AG04450 (cell line): ENCODE measurements at places on chromosomes 3 and 15.
A peak's percentile ranks its signal among the peaks of the same experiment; 100 is the strongest.

DNA sequence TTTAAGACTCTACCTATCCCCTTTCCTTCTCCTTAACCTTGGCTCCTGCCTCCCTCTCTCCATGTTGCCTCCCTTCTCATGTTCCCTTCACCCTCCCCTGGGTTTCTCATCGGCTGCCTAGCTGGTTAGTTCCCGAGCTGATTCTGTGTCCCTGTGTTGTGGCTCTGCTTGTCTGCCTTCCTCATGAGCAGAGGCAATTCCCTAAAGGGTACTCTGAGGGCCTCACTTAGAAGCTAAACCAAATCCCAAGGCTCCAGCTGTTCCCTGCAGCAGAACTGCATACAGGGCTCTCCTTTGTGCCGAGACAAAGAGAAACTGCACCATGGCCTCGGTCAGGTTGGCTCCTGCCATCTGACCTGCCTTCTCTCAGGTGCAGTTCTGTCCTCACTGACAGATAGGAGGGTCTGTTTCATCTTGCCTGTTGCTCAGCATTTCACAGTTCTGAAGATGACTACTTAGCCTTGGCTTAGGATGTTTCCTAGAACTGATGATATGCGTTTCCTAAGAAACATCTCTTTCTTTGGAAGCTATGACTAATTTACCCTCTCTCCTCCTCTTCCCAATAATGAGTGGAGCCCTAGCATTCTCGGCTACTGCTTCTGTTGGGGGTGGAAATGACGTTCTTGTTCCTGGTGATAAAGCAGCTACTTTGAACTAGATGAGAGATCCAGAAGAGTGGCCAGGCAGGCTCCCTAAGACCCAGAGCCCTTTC is 27.1 kb downstream of the DUOX1 start:
- peak; percentile 16 for DNase-seq

DNA sequence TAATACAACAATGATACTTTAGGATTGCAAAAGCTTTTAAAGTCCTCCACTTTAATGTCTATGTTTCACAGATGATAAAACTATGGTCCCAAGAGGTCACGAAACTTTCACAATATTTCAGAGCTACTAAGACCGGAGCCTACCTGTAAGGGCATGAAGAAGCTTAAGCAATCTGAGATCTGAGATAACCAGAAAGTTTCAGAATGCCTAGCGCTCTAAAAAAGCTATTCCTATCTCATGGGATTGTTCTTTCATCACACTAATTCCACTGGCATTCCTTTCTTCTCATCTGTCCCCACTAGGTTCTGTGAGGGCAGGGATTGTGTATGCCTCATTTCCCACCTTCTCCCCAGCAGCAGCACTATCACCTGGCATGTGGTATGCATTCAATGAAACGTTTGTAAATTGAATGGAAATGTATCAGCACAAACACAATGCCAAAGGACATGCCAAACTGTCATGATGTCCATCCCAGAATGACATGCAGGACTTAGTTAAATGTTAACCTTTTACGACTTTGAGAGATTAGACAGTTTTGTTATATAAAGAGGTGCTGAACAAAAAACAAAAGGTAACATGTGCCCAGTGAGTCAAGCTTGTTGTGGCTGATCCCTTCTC is 104.7 kb upstream of the NR2F2 start:
- DNase-seq, result no peak

DNA sequence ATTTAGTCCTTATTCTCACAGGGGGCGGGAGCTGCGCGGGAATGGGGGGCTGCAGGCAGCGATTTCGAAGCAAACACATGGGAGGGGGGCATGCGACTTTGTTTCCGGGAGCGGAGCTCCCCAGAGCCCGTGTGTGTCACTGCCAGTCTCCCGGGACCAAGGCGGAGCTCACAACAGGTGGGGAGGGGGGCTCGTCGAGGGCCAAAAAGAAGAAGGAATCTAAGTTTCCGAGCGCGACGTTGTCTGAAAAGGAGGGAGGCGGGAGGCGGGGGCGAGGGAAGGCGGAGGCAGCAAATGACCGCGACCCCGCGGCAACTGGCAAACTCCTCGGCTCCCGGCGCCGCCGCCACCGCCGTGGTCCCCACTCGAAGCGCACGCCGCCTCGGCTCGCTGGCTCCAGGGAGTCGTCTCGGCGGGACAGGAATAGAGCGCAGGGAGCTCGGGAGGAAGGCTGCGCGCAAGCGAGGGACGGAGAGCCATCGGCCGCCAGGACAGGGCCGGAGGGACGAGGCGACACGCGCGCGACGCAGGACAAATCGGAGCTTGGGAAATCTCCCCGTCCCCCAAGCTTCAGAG is 1.4 kb downstream of the FOXP1 start:
- DNase-seq, result no peak

DNA sequence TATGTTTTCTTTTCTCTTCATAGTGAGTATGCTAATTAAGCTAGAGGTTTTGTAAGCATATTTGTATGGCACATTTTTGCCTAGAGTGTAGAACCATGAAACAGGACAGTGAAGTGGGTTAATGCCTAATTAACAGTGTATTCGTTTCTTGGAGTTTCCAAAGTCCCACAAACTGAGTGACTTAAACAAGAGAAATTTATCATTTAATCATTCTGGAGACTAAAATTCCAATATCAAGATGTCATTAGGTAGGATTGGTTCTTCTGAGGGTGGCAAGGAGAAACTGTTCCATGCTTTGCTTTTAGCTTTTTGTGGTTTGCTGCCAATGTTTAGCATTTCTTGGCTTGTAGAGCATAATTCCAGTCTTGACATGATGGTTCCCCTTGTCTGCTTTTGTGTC is 734.2 kb downstream of the NAALADL2 start:
- DNase-seq, result no peak

- DNase-seq, result peak; percentile 43
These were observed 46.8 kb downstream of the MYO5A start for GRCh38 chr15:52481915-52482314.

GRCh38 chr3:195116407-195117185 is 154.4 kb downstream of the XXYLT1 start:
- DNase-seq, result no peak

- no peak for DNase-seq
These were observed 45.7 kb upstream of the NLGN1 start for GRCh38 chr3:173351886-173352285.

GRCh38 chr15:70171256-70171886 is 73.7 kb upstream of the TLE3 start:
- DNase-seq, result no peak

GRCh38 chr3:37973246-37974054 is 17.1 kb upstream of the VILL start:
- DNase-seq, result peak; percentile 18

DNA sequence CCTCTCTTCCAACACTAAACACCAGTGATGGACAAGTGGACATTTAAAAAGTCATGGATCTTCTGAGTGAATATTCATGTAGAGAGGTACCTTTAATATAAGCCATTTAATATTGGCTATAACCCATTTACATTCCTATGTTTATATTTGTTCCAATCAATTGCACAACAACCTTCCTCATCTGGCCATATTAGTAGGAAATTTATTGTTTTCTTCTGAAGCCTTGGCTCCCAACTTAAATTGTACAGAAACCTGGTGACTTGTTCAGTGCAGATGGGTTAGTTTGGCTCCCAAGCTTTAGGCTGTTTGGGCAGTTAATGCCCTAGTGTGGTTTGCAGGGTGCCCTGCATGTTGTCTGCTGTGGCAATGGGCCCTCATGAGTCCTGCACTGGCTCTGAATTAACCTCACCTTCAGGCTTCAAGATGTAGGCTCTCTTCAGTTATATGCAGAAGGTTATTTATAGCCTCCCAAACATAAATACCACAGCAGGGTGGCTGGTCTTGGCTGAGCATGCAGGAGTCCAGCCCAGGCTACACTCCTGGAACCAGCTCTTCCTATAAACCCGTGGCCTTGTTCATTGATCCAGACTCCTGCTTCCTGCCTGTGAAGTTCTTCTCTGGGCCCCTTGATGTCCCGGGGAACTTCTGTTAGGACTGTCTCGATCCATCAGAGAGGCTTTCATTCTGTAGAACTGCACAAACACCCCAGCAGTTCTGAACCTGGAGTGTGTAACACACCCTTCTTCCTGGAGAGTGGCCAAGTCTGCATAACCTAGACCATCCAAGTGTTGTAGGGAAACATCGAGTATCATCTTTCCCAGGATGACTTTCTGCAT is 57.0 kb downstream of the DUT start:
- DNase-seq, result no peak

GRCh38 chr3:46422617-46423016 is 15.6 kb downstream of the CCRL2 start:
- DNase-seq, result no peak

DNA sequence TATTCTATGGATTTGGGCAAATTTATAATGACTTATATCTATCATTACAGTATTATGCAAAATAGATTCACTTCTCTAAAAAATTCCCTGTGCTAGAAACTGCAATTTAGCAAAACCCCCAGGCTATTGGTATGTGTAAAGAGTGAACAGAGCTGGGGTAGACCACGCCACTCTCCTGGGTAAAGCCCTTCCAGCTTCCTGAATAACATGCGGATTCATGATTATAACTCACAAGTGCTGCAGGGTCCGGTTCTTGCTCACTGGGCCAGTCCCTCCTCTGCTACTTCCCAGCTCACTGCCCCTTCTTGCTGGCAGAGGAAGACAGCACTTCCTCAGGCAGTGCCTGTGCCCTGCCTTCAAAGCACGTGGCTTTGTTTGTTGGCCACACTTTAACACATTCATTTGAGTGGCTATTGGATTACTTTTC is 4.1 kb downstream of the CD80 start:
- no peak for DNase-seq

DNA sequence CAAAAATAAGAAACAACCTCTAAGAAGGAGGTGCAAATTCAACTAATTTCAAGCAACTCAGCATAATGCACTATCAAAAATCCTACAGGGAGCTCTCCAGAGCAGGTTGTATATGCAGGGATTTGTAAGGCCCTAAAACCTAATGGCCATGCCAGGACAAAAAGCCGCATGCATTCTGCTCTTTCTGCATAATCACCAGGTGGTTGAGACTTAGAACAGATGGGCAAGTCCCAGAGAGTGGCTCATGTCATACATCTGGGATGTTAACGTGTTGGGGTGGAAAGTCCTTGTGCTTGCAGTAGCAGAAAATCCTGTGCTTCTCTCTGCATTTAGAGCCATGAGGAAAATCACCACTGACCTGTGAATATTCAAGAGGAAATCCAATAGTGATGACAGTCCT is 1002.9 kb downstream of the AGBL1 start:
- no peak for DNase-seq

GRCh38 chr3:183300996-183301562 is 48.0 kb downstream of the B3GNT5 start:
- DNase-seq, result no peak

DNA sequence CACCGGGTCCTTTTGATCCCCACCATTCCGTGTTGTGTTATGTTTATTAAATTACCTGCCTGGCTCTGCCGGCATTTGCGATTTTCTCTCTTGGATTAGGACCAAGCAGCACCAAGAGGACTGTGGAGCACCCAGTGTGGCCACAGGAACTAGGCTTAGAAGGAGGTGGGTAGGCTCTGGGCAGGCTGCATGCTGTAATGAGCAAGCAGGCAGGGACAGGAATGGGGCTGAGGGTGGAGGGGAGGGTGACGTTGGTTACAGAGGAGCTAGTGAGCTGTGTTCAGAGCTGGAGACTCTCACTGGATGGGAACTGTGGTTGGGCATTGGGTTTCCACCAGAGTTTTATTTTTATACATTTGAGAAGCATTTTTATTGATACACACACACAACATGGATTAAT is 7.9 kb upstream of the SCN5A start:
- no peak for DNase-seq

DNA sequence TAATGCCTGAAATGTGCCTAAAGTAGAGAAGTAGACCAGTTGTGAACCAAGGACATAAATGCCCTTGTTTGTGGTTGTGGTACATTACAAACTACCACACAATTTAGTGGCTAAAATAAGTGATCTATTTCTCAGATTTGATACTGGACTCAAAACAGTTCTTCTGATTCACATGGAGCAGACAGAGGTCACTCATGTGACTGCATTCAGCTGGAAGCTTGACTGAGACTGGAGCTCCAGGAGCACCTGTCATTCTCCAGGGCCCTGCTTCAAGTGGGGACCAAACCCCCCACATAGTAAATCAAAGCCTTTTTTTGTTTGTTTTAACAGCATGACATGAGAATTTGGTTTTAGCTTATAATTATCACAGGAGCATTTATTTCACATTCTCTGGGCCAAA is 301.2 kb downstream of the OXSM start:
- DNase-seq, result no peak

DNA sequence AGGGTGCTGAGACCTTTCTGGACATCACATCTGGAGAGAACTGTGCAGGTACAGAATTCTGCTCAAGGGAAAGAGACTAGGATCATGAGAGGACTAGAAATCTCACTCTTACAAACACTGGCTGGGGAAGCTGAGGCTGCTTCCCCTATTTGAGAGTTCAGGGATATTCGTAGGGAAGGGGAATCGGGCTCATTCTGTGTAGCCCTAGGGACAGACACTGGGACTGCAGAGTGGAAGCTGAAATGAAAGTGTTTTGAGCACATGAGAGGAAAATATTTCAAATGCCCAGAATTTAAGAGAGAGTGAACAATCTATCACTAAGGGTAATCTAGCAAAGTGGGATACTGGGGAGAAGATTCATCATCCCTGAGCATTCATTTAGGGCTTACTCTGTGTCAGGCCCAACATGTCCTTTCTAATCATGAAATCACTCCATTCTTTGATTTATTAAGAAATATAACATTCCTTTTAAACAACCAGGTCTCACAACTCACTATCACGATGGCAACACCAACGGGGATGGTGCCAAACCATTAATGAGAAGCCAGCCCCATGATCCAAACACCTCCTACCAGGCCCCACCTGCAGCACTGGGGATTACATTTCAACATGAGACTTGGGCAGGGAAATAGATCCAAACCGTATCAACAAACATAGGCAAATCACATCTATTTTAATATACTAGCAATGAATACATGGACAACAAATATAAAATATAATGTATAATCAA is 63.0 kb downstream of the CPN2 start:
- no peak for DNase-seq

- DNase-seq, result no peak
These were observed 68.1 kb downstream of the IMPG2 start for GRCh38 chr3:101252307-101252706.

DNA sequence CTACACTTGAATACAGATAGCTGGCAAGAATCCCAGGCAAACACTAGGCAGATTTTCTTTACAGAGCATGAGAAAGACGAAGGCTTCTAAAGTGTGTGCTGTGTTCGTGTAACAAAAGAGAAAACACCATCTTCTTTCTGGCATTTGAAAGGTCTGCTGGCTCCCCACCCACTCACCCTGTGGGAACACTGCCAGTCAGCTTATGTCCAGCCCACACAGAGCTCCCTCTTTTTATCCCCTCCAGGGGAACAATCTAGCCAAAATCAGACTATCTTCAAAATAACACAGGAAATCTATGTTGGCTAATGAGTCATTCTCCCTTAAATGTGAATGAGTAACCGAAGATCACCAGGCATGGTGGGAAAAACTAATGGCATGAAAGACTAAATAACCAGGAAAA is 45.6 kb upstream of the PAQR5 start:
- peak; percentile 74 for DNase-seq

- DNase-seq, result no peak
These were observed 49.4 kb upstream of the SPTSSB start for GRCh38 chr3:161420746-161421145.

GRCh38 chr3:118543832-118544231 is 490.8 kb downstream of the IGSF11 start:
- DNase-seq, result no peak

GRCh38 chr3:113133140-113133539 is 78.2 kb upstream of the BOC start:
- no peak for DNase-seq
